ENCODE measurements at places on chromosomes 16 and 17.

GRCh38 chr16:88700636-88701482 lies 5.3 kb downstream of the RNF166 start:
- DNase-seq: no peak

DNA sequence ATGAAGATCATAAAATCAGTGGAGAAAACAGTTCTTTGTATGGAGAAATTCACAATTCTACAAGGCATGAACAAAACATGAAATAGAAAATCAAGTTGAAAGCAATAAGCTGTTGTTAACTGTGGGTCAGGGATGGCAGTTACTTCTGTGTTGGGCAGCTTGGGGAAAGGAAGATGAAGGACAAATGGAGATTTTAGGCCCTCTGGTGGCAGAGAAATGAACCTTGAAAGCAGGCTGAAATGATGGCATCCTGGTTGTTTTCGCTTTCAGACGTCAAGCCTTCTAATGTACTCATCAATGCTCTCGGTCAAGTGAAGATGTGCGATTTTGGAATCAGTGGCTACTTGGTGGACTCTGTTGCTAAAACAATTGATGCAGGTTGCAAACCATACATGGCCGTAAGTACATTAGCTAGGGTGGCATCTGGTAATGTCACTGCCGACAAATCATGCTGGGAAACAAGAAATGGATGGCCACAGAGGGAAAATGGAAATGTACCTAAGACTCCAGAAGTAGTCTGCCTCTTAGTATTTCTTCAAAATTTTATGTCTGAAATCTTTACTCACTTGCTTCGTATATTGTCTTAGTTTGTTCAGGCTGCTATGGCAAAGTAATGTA lies 108.9 kb downstream of the MAP2K6 start:
- DNase-seq: peak; percentile 51

DNA sequence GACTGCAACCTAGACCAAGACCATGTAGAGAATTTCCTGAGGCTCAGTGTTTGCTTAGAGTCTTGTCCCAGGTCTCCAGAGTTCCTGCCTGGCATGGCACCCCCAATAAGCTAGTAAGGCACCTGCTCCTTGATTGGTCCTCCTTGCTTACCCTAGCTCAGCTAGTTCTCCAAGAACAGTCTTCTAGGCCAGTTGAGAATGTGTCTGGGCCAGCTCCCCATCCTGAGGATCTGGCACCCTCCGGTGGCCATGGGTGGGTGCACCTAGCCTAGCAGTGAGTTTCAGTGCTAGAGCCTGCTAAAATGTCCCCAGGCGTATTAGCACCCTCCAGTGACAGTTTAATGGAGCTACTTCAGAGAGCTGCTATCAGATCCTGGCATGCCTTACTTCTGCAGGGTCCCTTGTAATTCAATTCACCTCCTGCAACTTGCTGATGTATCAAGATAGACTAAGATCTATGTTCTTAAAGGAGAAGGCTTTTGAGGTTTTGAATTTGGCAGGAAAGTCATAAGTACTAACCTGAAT lies 44.4 kb upstream of the MED13 start:
- DNase-seq: peak; percentile 14

- no peak for DNase-seq
Measured at GRCh38 chr17:15308758-15309157, 32.6 kb downstream of the TEKT3 start.

DNA sequence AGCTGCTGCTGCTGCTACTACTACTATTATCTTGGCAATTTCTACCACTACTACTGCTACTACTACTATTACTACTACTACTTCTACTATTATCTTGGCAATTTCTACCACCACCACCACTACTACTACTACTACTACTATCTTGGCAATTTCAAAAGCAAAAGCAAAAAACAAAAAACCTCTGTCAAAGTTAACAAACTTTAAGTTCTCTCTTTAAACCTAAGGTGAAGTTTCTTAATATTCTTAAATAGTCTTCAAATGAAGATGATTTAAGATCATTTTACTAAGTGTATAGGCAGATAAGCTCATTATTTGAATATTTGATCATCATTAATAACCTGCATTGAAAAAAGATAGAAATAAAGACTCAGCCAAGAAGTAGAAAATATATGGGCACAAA lies 118.5 kb downstream of the BRIP1 start:
- no peak for DNase-seq

DNA sequence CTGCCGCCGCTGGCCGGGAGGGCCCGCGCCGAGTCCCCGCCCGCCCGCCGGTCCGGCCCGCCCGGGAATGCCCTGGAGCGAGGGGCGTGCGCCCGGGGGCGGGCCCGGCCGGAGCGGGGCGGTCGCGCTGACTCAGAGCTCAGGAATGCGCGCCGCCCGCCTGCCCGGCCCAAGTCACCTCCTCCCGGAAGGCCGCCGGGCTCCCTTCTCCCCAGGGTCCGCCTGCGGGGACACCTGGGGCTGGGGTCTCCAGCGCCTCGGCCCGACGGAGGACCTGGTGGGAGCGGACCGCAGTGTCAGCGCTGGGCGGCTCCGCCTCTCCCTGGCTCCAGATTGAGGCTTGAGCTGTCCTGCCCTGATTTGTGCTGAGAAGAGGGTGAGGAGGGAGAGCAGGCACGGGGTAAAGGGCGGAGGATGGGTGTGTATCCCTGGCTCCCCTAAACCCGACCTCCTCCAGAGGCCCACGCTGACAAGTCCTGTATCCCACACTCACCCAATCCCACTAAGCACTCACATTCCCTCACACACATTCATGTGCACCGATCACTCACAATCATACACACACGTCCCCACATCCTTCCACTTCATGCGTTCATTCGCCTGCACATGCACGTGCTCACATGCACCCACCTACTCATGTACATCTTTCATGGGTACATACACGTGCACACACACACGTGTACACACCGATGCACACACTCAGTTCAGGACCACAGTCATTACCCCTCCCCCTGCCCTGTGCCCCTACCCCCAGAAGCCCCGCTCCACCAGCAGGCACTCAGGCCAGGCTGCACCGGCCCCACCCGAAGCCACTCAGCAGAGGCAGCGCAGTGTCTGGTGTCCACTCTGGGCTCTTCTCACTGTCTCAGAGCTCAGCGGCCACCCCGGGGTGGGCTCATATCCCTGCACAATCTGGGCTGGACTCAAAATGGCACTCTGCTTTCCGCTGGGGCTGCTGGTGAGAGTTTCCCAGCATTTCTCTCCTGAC lies at the start of gene RHBDF1:
RHBDF1 (minus strand) TSS at position 71 of the 988 bp plus-strand sequence. CDS start 7,616 bp downstream, outside the sequence.
- no peak for DNase-seq

DNA sequence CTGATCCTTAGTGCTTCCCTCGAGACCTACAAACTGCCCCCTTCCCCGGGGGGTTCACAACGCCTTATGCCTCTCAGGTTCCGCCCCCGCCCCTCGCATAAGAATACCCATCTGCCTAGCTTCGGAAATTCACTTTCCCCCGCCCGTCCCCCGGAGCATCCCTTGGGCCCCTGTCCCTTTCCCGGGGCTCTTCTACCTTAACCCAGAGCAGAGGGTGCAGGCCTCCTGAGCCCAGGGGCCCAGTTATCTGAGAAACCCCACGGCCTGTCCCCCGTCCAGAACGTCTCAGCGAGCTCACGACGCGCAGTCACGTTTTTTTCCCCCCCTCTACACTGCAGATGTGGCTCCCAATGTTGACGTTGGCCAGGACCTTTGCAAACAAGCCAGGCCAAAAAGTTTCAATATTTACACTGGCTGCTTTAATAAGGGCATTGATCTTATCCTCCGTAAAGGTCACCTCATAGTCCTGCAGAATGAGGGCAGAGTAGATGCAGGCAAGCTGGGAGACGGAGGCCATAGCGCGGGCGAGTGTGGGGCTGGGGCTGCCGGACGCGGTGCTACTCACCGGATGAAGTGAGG lies 1.4 kb upstream of the NBR1 start:
- DNase-seq: no peak

Data from NCI-H748 treated with DMSO at 0.1 percent for 48 hours (cell line).